ENCODE measurements at places on chromosomes 11 and 22. TPM values are rescaled to one million over a fixed set of nuclear protein-coding genes. Genes with fewer than 3 reads are reported as not detected.
A peak's percentile ranks its signal among the peaks of the same experiment; 100 is the strongest.

GRCh38 chr11:79419120-79419519 is 21.7 kb downstream of the TENM4 start:
- DNase-seq: no peak

- DNase-seq: no peak
These were observed 36.6 kb downstream of the RCOR2 start for GRCh38 chr11:63880403-63880790.

Gene HTATIP2
- 17.5 TPM for total RNA-seq

DNA sequence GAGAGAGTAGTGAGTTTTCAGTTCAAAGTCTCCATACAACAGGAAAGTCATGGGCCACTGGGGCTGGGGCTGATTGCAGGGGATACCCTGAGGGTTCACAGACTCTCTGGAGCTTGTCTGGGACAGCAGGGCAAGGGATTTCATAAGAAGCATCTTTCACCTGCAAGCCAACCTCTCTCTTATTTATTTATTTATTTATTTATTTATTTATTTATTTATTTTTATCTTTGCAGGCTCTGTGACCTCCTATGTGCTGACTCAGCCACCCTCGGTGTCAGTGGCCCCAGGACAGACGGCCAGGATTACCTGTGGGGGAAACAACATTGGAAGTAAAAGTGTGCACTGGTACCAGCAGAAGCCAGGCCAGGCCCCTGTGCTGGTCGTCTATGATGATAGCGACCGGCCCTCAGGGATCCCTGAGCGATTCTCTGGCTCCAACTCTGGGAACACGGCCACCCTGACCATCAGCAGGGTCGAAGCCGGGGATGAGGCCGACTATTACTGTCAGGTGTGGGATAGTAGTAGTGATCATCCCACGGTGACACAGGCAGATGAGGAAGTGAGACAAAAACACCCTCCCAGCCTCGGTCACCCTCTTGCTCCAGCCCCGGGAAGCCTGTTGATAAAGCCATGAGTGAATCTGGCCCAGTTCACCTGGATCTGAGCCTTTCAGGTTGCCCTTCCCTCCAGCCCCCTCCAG is 68.4 kb downstream of the GGTLC2 start:
- no peak for DNase-seq

DNA sequence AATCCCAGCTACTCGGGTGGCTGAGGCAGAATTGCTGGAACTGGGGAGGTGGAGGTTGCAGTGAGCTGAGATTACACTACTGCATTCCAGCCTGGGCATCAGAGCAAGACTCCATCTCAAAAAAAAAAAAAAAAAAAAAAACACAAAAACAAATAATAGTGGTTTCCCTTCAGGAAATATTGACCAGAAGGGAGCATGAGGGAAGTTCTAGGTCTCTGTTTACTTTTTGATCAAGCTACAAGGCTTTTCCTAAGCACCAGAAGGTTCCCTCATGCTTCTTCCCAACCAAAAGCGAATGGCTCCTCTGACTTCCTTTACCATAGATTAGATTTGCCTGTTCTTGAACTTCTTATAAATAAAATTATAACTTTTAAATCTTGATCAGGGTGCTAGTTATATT is 18.3 kb downstream of the MYO18B start:
- no peak for DNase-seq

DNA sequence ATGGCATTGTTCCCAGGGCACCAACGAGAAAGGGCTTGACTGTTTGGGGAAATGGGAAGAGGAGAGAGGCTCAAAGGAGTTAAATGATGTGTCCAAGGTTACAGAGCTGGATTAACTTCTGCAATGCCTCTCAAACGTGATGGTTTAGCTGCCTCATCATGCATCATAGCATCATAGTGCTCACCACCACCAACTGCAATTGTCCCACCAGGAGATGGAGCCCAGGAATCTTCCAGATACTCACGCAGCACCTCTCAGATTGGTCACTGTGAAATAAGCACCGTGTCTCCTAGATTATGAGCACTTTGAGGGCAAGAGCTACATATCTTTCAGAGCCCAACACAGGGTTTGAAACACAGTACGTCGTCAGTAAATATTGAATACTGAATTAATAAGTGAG is 69.2 kb downstream of the PRSS23 start:
- no peak for DNase-seq

Gene DDIAS
- 2.3 TPM for total RNA-seq

Gene NLRP14
- total RNA-seq: not detected

- DNase-seq: no peak
These were observed 96.0 kb downstream of the TENM4 start for GRCh38 chr11:79344753-79345294.

Gene SEC14L6
- 0.08 TPM for total RNA-seq

DNA sequence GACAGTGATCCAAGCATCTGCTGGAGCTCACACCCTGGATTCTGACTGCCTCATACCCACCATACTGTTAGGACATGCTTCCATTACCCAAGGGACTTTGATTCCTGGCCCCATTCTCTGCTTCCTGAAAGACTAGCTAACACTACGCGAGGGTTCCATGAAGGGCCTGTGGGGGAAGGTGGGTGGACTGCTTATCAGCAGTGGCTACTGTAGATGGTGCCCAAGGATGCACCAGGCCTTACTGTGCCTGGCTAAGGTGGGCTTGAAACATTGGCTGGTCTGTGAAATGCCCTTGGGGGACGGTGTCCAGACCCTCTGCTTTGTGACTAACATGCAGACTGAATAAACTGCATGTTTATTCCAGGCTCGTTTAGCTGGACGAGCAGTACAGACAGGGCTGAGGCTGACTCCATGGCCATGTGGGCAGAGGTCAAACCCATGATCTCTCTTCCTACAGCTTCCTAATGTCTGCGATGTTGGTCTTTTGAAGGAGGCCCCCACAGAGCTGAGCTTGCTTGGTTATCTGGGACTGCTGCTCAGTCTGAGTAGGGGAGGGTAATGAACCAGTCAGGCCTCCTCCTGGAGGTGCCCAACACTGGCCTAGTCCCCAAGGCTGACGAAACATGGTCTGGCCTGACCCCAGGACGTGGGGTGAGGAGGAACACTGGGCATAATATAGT is 48.3 kb upstream of the PHOX2A start:
- DNase-seq: no peak

Gene CECR2
- total RNA-seq: 5.6 TPM

Gene PRAME
- total RNA-seq: not detected

DNA sequence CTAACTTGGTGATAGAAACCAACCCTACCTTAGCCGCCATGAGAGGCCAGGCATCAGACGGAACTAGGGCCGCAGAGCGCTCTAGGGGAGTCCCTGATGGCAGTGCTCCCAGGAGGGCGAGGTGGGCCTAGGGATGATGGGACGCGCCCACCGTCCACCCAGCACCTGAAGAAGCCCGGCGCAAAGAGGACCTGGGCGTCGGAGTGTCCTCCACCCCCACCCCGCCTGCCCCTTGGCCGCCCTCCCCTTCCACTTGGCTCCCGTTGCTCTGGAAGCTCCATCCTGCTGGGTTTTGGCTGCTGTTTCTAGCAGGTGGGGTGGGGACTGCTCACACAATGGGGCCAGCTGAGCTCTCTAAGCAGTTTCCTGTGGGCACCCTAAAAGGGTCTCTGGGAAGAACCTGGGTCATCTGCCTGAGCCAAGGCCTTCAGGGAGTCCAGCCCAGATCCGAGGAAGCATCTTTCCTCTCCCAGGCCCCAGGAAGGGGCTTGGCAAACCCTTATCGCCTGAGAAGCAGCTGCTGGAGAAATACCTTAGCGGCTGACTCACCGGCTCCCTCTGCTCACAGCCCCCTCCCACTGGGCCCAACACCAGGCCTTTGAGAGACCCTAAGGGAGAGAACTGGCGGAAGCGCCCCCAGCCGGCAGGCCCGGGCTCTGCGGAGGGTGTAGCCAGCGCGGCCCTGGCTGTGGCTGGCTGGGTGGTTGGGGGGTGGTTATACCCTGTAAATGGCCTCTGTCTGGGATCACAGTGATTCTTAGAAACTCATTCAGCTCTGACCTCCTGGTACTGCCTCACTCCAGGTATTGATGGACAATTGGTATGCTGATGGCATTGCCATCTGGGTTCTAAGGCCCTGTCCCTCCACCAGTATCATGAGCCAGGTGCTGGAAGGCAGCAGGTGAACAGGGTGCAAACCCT is 19.3 kb downstream of the CREB3L1 start:
- peak; percentile 76 for DNase-seq

- DNase-seq: no peak
These were observed 663 bp upstream of the LARGE2 start for GRCh38 chr11:45921561-45922424.

DNA sequence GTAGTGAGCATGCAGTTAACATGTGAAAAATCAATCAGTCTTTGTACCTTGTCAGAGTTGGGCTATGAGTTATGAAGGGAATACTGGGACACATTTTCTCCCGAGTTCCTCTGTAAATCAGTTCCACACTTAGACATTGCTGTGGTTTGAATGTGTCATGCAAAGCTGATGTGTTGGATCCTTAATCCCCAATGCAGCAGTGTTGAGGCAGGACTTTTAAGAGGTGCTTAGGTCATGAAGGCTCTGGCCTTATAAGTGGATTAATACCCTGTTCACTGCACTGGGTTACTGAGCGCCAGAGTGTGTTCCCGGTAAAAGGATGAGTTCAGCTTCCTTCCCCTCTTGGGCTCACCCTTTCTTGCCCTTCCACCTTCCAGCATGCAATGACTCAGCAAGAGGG is 742.1 kb upstream of the TENM4 start:
- no peak for DNase-seq

- no peak for DNase-seq
These were observed 825 bp downstream of the PTPMT1 start for GRCh38 chr11:47566149-47566698.

GRCh38 chr11:112612250-112612849 is 348.9 kb upstream of the NCAM1 start:
- no peak for DNase-seq

GRCh38 chr11:130403271-130403804 is 25.1 kb downstream of the ADAMTS8 start:
- peak; percentile 69 for DNase-seq

DNA sequence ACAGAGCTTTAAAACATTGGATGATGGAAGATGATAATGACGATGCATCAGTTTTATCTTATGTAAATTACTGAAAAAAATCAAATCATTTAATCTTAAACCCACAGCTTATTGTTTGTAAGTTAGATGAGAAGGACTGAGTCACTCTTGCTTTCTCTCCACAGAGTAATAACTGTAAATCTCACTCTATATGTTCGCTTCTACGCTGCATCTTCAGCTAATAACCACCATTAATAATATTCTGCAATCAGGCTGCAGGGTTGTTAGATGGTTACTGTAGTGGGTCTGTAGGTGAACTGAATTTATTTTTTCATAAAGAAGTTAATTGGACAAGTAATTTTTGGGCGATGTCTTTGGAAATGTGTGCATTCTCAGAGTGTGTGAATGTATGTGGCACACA is 260.0 kb downstream of the FAT3 start:
- no peak for DNase-seq

GRCh38 chr11:1748636-1749394 is 1.6 kb downstream of the IFITM10 start:
- peak; percentile 42 for DNase-seq

DNA sequence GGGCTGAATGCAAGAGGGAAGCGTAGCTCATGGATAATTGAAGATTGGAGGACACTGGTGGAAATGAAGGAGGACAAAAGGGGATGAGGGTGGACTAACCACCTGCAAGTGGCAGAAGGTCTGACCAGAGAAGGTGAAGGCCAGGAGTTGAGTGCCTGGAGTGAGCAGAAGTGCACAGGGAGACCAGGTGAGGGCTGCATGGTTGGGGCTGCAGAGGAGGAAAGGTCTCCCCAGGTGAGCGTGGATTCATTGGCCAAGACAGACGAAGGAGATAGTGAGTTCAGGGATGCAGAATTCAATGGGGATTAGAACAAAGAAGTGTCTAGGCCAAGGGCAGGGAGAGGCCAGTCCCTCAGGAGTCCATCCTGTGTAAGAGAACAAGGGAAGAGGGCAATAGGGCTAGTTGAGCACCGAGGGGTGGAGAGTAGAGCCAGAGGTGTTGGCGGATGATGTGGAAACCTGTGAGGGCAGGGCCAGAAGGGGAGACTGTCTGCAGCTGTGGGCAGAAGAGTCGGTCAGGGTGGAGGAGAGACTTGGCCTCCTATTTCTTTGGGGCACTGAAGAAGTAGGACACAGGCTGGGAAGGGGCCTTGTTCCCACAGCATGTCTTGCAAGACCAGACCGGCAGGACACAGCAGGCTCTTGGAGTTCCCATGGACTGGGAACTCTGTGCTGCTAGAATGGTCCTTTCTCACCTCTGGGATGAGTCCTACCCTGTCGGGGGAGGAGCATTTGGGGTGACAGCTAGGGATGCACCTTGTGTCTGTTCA is 6.7 kb downstream of the TRIM29 start:
- no peak for DNase-seq

DNA sequence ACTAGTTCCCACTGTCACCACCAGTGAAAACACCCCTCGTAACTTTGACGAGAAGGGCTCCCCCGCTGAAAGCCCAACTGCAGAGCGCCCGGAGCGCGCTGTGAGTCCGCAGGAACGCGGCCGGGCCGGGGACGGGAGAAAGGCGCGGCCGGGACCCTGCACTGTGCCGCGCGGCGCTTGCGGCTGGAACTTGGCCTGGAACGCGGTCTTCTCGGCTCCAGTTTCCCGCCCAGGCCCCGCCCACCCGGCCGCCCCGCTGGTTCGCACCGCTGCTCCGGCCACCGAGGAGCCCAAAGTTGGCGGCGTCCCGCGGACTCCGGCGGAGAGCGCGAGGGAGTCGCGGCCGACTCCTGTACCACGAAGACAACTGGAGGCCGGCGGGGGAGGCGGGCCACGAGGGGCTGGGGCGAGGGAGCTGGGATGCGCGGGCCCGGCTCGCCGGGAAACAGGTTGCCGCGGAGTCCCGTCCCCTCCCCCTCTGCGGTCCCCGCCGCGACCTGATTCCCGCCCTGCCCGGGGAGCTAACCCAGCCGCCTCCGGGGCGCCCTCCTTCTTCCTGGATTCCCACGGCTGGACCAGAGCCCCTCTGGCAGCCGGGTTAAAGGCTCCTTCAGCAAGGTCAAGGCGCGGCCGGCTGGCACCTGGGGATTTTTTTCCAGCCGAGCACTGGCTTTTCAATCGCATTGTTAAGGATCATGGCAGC is 3.4 kb downstream of the TENM4 start:
- DNase-seq: peak; percentile 73

Gene SERHL2
- 1.4 TPM for total RNA-seq

- DNase-seq: no peak
These were observed 134.8 kb downstream of the LARGE1 start for GRCh38 chr22:33785283-33785968.

Gene ANKK1
- total RNA-seq: not detected

DNA sequence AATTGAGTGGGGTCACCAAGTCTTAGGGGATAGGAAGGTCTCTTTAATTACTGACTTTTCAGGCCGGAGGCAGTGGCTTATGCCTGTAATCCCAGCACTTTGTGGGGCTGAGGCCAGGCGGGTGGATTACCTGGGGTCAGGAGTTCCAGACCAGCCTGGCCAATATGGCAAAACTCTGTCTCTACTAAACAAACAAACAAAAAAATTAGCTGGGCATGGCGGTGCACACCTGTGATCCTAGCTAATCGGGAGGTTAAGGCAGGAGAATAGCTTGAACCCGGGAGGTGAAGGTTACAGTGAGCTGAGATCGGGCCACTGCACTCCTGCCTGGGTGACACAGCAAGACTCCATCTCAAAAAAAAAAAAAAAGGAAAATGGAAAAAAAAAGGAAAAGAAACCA is 1.8 kb upstream of the FANCF start:
- no peak for DNase-seq

Gene MMP8
- total RNA-seq: not detected

Data from left cardiac atrium (tissue), 4 donors.